ENCODE measurements at places on chromosomes 11 and 22. TPM values are rescaled to one million over a fixed set of nuclear protein-coding genes. Genes with fewer than 3 reads are reported as not detected.

DNA sequence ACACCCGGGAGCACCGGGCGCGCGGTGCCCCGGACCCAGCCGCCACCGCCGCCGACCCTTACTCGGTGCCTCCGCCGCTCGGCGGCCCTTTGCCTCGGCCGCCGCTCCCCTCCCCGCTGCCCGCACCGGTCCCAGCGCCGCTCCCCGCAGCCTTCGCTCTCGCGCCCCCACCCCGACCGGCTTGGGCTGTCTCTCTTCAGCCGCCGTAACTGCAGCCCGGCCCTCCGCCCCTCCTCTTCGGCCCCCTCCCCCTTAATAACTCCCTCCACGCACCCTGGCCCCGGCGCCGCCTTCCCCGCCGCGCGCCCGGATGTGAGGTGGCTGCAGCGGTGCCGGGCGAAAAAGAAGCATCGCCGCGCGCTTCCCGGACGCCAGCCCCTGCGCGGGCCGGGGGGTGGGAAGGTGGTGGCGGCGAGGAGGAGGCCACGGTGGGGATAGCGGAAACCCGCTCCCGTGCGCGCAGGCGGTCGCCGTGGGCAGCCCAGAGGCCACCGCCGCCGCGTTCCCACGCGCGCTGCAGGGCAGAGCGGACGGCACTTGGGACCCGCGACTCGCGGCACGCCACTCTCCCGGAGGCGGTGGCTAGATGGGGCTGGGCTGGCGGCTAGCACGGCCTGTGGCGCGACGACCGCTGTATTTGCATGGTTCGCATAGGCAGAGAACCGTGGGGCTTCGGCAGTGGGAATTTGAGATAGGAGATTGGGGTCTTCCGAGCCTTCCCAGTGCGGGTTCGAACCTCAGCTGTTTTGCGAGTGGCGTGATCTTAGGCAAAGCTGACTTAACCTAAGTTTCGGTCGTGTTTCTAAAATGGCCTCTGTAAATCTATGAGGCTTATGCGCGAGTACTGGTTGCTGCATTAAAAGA lies at the start of gene EIF4ENIF1:
EIF4ENIF1 (minus strand) TSS at position 211 of the 864 bp plus-strand sequence. CDS start 1,124 bp downstream, outside the sequence.
- peak; percentile 60 for DNase-seq

GRCh38 chr22:35894937-35895708 lies 133.5 kb downstream of the RBFOX2 start:
- no peak for DNase-seq

Gene LMO2
- 30.9 TPM for total RNA-seq

GRCh38 chr22:23752750-23753149 lies 1.5 kb downstream of the VPREB3 start:
- DNase-seq: no peak

GRCh38 chr11:70303070-70303469 lies 32.6 kb downstream of the PPFIA1 start:
- no peak for DNase-seq

- no peak for DNase-seq
These were observed 29.5 kb downstream of the MMP13 start for GRCh38 chr11:102925988-102926387.

- no peak for DNase-seq
These were observed 42.3 kb upstream of the RAB1B start for GRCh38 chr11:66226101-66226500.

Gene TUBA8
- total RNA-seq: 7.3 TPM

DNA sequence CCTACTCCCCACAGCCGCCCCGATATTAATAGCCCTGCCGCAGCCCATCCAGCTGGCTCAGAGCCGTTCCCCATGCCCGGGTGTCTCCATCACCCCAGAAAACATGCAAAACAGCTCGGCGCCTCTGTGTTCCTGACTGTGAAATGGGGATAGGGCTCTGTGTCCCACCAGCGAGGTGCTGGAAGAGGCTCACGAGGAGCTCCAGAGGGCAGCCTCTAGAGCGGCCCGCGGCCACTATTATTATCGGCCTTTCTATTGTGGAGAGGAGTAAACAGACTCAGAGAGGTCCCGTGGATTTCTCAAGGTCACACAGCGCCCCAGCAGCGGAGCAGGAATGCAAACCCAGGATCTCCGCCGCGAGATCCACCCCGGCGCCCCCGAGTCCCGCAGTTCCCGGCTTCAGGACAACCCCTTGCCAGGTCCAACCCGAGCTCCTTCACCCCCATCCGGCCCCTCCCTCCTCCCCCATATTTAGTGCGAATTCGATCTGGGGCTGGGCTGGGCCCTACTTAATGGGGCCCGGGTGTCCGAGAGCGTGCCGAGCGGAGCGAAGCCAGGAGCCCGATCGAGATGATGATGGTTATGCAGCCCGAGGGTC lies at the start of gene ACTN3:
ACTN3 (plus strand) TSS at position 536 of the 598 bp plus-strand sequence; CDS start at position 571, 35 bp downstream.
- DNase-seq: no peak

GRCh38 chr11:2204361-2205213 lies 33.0 kb upstream of the TH start:
- DNase-seq: no peak

- no peak for DNase-seq
These were observed 30.6 kb downstream of the LMO1 start for GRCh38 chr11:8232849-8233606.

DNA sequence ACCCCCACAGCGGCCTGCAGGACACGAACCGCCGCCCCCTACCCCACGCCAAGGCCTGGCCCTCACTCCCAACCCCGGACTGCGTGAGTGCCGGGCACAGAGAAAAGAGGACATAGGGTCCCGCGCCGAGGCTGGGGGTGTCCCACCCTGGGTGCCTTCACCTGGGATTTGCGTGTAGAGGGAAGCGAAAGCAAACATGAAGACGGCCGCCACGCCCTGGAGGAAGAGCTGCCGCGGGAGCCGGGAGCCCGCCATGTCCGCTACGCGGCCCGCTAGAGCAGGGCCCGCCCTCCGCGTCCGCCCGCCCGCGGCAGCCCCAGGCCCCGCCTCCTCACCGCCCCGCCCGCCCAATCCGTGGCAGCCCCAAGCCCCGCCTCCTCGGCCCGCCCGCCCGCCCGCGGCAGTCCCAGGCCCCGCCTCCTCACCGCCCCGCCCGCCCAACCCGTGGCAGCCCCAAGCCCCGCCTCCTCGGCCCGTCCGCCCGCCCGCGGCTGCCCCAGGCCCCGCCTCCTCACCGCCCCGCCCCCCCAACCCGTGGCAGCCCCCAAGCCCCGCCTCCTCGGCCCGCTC lies at the start of gene LMF2:
LMF2 (minus strand) TSS at position 282 of the 570 bp plus-strand sequence; CDS start at position 255, 27 bp downstream.
- DNase-seq: no peak
